Fibroblast of villous mesenchyme (primary cell): ENCODE measurements at places on chromosomes 5 and 9.
A peak's percentile ranks its signal among the peaks of the same experiment; 100 is the strongest.

GRCh38 chr5:110590187-110590586, 136.3 kb downstream of the TMEM232 start:
- peak; percentile 19 for DNase-seq

GRCh38 chr5:117302949-117303348, 728.3 kb upstream of the SEMA6A start:
- DNase-seq, result no peak

- DNase-seq, result no peak
Observed at GRCh38 chr9:11064909-11065308, 452.1 kb upstream of the PTPRD start.

GRCh38 chr9:20526500-20527319, 95.6 kb downstream of the MLLT3 start:
- DNase-seq, result no peak

DNA sequence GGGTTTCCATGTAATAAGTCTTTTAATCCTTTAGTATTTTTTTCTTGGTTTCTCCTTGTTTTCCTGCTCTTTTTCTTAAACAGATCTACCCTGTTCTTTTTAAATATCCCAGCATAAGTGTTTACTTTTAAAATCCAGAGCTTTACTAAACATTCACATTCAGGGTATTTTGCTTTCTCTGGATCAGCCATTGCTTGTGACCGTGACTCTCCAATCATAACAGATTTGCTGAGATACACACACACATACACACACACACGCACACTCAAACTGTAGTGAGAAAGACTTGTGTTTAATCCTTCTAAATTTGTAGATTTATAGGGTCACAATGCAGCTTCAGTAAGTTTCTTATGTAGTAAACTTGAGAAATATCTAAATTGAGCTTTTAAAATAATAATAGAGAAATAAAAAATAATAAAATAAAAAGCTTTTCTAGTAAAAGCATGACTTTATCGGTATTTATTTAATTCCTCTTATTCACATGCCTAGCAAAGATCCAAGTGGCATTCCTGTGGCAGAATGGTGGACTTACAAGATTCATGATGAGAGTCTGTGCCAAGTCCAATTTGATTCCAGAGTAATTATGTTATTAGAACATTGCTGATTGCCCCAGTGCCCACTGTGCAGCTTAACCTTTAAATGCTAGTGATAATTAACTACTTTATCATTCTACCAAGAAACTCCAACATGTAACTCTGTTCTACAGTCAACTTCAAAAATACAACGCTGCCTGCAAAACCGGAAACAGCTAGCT, 129.0 kb downstream of the TLE4 start:
- no peak for DNase-seq
